ENCODE measurements at places on chromosomes 1 and 21. TPM values are rescaled to one million over a fixed set of nuclear protein-coding genes. Genes with fewer than 3 reads are reported as not detected.

The HCRTR1 gene
- not detected for total RNA-seq

The SLAMF8 gene
- total RNA-seq: not detected

The CRP gene
- total RNA-seq: not detected

The SPRR1A gene
- total RNA-seq: not detected
